Myocyte (in vitro differentiated cells): ENCODE measurements at places on chromosomes 13 and 19.
A peak's percentile ranks its signal among the peaks of the same experiment; 100 is the strongest.

GRCh38 chr13:90070837-90071525, 1276.5 kb upstream of the MIR17HG start:
- no peak for DNase-seq

DNA sequence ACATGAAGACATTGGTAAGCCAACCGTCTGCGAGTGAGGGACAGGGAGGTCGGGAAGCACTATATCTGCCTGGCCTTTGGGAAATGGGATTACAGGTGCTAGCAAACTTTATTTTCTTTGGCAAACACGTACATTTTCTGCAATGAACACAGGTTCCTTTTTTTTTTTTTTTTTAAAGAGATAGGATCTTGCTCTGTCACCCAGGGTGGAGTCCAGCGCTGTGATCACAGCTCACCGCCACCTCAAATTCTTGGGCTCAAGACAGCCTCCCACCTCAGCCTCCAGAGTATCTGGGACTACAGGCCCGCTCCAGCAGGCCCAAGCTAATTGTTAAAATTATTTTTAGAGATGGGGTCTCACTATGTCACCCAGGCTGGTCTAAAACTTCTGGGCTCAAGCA, 24.2 kb downstream of the ELAVL1 start:
- DNase-seq, result no peak

DNA sequence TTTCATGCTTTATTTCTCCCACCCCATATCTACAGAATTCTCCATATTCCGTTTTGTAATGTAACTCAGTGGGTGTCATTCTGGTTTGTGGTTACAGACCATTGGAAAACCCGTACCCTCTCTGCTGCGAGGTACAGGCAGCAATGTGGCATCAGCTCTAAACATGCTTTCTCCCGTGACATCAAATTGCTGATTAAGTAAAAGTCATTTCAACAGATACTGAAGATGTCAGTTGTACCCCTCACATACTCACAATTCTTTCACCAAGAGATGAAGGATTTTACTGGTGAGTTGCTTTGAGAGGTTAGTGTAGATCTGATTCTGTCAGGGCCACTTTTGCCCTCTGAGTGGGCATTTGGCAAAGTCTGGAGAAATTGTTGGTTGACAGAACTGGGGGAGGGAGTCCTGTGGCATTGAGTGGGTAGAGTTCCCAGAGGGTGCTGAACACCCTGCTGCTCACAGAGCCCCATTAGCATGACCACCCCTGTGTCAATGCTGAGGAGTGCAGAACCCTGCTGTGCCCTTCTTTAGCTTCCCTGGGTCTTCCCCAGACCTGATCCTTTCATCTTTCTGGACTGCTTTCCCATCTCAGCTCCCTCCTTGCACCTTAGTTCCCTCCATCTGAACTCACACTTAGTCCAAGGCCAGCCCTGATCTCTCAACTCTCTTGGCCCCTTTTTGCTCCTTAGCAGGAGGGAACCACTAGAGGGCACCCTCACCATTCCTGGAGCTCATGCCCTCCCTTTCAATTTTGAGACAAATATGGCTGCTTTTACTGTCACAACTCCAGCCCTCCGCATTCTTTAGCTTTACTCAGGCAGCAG, 39.9 kb upstream of the CEACAM8 start:
- peak; percentile 40 for DNase-seq

DNA sequence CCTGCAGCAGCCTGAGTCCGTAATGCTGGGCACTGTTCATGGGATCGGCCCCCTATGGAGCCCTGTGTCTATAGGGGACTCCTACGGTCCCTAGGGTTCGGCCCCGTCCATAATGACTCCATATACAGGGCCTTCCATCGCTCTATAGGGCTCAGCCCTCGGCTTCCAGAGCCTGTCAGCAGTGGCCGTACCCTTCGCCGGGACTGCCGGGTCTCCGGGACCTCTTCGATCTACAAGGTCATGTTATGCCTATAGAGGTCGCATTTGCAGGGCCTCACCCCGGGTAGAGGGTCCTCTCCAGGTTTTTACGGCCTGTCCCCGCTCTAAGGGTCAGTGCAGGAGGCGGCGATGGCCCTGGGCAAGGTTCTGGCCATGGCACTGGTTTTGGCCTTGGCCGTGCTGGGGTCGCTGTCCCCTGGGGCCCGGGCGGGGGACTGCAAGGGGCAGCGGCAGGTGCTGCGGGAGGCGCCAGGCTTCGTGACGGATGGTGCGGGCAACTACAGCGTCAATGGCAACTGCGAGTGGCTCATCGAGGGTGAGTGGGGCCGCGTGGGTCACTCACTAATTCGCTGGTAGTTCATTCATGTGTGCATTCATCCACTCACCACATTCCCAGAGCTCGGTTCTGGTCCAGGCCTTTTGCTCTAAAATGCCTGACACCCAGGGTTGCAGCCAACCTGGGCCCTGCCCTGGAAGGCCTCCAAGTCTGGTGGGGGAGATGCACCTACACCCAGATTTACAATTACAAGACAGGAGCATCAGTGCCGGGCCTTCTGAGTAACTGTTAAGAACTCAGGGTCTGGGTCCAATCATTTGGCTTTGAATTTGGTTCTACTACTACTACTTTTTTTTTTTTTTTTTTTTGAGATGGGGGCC, 699 bp downstream of the MEGF8 start:
- DNase-seq, result peak; percentile 61

DNA sequence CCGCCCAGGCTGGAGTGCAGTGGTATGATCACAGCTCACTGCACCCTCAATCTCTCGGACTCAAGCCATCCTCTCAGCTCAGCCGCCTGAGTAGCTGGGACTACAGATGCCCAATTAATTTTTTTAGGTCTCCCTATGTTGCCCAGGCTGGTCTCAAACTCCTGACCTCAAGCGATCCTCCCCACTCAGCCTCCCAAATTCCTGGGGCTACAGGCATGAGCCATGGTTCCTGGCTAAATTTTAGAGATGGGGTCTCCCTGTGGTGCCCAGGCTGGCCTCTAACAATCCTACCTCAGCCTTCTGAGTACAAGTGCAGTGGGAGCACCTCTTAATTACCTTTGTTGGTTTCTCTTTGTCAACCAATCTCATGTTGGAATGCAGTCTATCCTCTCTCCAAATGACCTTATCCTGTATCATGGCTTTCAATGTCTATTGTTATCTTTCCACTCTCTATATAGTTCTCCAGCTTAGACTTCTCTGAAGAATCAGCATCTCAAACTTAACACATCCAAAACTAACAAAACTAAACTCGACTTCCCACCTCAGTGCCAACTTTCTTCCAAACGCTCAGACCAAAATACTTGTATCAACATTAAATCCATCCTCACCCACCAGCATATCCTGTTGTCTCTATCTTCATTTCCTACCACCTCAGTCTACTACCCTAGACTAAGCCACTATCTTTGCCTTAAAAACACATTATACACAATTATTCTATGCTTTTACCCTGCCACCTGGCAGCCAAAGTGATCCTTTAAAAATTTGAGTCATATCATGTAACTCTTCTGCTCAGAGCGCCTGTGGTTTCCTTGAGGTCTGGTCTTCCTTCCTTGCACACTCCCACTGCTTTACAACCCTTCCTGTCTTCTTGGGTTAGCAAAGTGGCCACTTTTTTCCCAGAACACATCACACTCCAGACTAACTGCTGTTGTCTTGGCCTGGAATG, 6.7 kb downstream of the TPT1 start:
- DNase-seq, result no peak
